Mesothelial cell of epicardium (in vitro differentiated cells): ENCODE measurements at places on chromosomes 2 and 18. TPM values are rescaled to one million over a fixed set of nuclear protein-coding genes. Genes with fewer than 3 reads are reported as not detected.
A peak's percentile ranks its signal among the peaks of the same experiment; 100 is the strongest.

DNA sequence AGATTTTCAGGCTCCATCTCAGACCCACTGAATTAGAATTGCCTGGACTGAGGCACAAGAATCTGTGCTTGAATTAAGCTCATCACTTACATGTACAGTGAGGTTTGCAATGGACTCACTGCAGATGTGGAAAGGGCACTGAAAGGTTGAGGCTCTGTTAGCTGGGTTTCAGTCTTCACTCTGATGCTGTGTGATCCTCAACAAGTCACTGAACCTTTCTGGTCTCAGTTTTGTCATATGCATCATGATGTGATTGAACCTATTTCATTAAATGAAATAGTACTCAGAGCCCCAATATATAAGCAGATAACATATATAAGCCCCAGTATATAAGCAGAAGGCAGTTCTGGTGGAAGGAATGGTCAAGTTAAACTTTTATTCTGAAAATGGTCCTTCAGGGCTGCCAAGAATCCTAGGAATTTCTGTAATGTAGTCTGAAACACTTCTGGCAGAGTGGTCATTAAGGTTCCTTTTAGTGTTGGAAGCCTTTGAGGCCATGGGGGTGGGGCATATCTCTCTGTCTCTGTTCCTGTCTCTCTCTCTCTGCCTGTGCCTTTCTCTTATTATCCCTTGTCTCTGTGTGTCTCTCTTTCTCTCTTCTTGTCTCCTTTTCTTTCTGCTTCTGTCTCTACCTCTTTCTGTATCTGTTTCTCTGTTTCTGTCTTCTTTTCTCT lies 110.4 kb downstream of the ADCYAP1 start:
- no peak for DNase-seq

GRCh38 chr2:124985270-124985669 lies 960.2 kb downstream of the CNTNAP5 start:
- DNase-seq: no peak

DNA sequence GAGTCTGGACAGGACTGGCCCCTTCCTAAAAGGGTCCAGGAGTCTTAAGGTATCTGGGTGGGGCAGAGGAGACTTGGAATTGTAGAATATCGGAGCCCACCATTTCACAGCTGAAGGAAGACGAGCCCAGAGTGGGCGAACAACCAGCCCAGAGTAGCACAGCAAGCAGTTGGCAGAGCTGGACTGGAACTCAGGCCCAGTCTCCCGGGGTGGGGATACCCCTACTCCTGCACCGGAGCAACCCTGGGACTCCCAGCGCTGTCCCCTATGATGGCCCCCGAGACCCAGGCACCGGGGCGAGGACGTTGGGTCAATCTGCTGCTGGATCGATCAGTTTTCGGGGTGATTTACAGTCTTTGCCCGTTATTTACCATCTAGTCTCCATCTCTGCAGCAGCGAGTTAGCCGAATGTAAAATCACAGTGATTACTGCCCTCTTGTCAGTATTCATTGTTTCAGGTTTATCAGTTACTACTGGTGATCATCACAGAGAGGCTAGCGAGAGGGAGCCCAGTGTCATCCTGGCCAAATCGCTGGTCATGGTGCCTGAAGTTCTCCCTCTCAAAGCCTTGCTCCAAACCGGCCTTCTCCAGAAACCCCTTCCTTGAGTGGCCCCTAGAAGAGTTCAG lies 75.3 kb downstream of the SMAD7 start:
- DNase-seq: no peak

- no peak for DNase-seq
These were observed 23.6 kb downstream of the ZEB2 start for GRCh38 chr2:144496092-144496976.

DNA sequence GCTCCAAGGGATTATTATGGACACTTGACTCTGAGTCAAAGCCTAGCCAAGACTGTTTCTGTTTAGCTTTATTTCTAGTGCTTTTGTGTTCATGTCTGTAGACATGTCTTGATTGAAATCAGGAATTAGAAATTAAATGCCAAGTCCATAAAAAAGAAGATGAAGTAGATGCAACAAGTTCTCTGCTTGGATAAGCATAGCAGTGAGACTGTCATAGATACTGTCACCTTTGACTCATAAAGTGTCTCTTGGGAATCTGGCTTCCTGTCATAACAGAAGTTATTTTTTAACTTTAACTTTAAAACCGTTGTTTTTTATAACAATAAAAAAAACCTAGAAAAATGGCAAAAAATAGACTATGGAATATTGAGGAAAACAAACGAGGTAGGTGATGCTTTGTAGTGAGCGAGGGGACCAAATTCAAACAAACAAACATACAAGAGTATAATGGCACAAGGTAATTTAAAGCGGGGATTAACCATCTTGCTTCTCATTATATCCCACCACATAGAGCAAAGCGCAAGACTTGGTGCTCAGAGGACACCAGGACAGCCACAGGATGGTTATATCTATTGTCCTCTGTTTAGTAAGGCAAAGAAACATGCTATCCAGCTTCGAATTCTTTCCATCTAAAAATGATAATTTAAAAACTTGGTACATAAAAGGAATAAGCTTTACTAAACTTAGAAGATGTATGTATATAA lies 64.6 kb downstream of the CD226 start:
- no peak for DNase-seq

- no peak for DNase-seq
These were observed 1.4 kb downstream of the HTR2B start for GRCh38 chr2:231123362-231123898.

DNA sequence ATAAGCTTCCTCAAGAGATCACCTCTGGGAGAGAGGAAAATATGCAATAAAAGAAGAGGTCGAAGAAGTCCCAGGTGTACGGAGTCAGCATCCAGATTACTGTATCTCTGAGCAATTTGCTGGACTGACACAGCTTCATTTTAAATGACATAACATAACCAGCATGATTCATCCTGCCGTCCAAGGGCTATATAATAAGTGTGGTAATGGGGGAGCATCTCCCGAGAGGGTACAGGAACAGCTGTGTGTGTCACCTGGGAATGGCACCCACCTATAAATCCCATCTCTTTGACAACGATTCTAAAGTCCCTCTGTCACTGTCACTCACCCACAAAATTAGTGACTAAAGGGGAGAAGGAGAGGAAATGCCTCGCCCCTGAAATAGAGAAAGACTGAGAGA lies 19.3 kb upstream of the FZD7 start:
- DNase-seq: no peak

DNA sequence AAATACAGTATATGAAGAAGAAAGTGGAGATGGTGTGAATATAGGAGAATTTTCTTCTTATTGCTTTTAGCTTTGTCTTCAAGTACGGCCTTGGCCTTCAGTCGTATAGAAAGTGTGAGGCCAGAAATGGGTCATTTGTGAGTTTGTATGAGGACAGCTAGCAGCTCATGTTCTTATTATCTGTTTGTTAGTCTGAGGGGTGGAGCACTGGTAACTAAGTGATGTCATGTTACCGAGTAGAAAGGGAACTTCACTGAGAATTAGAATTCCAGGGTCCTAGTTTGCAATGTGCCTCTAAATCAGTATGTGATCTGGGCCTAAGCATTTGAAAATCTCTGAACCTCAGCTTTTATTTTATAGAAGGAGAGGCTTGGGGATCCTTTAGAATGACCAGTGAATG lies 588.6 kb downstream of the NRXN1 start:
- no peak for DNase-seq

DNA sequence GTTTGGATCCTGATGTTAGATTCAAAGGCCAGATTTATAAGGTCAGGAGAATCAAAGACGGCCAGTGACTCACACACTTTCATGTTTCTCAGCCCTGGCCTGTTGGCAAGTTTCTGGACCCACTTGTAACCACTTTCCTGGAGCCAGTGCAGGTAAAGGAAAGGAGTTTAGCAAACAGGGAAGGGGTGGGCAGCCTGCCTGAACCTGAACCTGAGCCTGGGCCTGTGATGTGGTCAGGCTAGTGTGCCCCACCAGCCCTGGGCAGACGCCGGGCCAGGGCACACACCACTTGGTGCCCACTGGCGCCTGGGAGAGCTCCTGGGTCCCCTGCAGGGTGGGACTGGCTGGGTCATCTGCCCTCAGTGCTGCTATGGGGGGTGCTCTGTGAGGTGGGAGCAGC lies 100.5 kb upstream of the SPRED2 start:
- no peak for DNase-seq

- DNase-seq: no peak
These were observed 523.6 kb downstream of the PID1 start for GRCh38 chr2:228747483-228747882.

GRCh38 chr2:241116606-241117560 lies 14.8 kb upstream of the MTERF4 start:
- DNase-seq: no peak

DNA sequence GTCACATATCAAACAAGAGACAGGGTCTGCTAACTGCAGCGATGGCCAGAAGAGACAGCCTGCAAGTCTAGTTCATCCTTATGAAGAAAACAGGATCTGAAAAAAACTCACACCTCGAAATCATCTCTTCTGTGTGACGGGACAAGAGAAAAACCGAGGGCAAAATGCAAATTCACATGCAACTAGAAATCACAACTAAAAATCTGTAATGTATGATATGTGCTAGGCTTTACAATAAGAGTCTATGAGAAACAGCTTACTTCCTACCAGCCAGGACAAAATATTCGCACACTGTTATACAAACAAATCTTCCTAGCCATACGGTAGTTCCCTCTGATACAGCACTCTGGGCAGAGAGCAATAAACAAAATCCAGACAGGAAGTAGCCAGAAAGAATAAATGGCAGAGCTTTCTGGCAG lies 48.8 kb downstream of the ANKRD44 start:
- no peak for DNase-seq

GRCh38 chr18:4544142-4544541 lies 89.0 kb upstream of the DLGAP1 start:
- no peak for DNase-seq

GRCh38 chr2:6945087-6945813 lies 28.0 kb downstream of the RNF144A start:
- DNase-seq: no peak

DNA sequence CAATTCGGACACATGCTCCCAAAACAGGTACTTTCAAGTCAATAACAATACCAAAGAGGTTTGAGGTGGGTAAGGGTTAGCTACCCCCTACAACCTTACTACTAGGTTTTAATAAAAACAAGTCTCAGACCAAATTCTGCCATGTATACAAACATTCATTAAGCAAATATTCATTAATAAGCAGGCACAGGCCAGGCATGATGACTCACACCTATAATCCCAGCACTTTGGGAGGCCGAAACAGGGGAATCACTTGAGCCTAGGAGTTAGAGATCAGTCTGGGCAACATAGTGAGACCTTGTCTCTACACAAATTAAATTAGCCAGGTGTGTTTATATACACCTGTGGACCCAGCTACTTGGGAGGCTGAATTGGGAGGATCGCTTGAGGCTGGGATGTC lies 11.7 kb upstream of the ELAC1 start:
- DNase-seq: no peak

DNA sequence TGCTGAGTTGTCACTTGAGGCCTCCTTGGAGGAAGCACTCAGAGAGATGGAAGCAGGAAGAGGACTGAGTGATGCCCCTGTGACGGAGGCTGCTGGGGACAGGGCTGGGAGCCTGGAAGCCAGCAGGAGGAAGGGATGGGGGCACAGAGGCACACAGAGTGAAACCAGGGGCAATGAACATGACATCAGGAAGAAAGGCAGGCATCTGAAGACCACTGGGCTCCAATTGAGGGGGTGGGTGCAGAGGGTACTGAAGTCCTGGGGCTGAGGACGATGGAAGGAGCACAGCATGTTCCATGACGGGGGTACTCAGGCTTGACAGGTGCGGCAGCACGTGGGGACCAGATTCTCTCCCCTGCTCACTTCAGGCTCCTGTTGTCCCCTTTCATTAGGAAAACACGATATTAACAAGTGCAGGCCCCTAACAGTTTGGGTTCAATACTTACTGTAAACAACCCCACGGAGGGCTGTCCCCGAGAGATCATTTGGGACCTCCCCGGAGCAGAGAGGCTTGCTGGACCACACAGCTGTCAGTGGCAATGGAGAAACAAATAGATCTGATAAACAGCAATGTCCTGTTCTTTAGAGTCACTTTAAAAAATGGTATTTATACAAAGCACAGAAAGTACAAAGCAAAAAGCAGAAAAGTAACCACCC lies 8.7 kb downstream of the INPP5D start:
- DNase-seq: no peak

DNA sequence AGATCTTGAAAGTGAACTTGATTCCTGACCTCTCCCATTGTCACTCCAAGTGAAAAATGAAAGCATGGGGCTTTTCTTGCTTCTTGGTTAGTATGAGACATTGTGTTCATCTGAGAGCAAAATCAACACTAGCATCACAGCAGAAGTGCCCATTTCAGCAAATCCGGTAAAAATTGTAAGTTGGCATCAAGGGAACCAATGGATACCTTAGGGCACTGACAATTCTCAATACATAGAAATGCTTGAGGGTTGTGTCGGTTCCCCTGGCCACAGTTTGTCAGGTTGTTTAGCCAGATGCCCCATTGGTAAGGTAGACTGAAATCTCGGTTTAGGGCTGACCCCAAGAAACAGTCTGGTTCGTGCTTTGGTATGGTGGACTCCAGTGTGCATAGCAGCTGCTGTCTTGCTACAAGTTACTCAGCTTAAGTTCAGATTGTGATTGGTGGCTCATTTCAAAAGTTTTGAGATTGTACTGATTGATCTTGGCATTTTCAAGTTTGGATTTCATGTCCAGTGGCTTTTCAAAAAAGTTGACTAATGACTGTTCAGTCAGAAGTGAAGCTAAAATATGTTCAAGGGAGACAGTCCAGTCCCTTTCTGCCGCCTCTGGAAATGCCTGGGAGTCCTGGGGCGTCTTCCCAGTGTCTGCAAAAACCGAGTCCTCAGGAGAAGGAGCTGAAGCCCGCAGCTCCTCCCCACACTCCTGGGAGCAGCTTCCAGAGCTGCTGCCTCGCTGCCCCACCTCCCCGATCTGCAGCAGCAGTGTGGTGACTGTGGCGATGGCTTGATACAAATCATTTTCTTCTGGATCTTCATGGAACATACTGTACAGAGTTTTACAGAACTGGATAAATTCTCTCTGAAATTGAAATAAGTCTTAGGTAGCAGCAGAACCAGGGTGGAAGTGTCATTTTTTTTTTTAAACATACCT lies 5.6 kb downstream of the RPL31 start:
- DNase-seq: no peak

DNA sequence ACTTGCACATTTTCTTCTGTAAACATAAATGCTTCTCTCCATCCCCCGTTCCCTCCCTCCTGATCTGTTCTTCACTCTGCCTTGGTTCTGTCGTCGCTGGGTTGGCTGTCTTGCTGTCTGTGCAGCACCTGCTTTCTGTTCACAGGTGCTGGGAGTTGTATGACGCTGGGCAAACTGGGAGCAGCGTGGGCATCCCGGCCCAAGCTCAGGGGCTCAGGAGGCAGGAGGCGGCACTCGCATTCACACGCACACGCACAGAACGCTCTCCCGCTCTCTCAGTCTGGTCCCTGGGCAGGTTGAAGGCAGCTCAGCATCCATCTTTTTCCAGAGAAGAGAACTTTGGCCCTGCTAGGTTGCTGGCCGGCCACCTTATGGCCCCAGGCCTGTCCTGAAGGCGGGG lies 55.7 kb downstream of the GBX2 start:
- DNase-seq: no peak

- peak; percentile 54 for DNase-seq
These were observed 186.3 kb downstream of the TCF4 start for GRCh38 chr18:55401638-55402191.

The ARHGAP25 gene
- 1.2 to 1.4 TPM (median 1.3 TPM) in 3 replicates for total RNA-seq

The MC2R gene
- not detected in 3 replicates for total RNA-seq

The CD8A gene
- 0.31 to 0.38 TPM (median 0.36 TPM) in 3 replicates for total RNA-seq

The KLF7 gene
- total RNA-seq: 16.2 to 17.8 TPM (median 16.9 TPM) in 3 replicates

The TRABD2A gene
- total RNA-seq: 0.45 to 0.55 TPM (median 0.45 TPM) in 3 replicates

The KIF1A gene
- 46.2 to 49.5 TPM (median 48.9 TPM) in 3 replicates for total RNA-seq

The RAD51AP2 gene
- 0.13 to 0.18 TPM (median 0.16 TPM) in 3 replicates for total RNA-seq

The UGT1A5 gene
- total RNA-seq: not detected in 3 replicates

The SCN3A gene
- 0.11 to 0.23 TPM (median 0.16 TPM) in 3 replicates for total RNA-seq

The HOXD13 gene
- 0.49 to 0.63 TPM (median 0.56 TPM) in 3 replicates for total RNA-seq

The GDF7 gene
- 3.0 to 3.2 TPM (median 3.1 TPM) in 3 replicates for total RNA-seq

The SH3RF3 gene
- total RNA-seq: 2.5 to 2.8 TPM (median 2.7 TPM) in 3 replicates
